ENCODE measurements at places on chromosomes 7 and 10. TPM values are rescaled to one million over a fixed set of nuclear protein-coding genes. Genes with fewer than 3 reads are reported as not detected.

Gene ANKRD2
- 1.1 TPM for total RNA-seq

Gene GHRHR
- not detected for total RNA-seq

Gene ZPBP
- not detected for total RNA-seq

Gene EPHB4
- total RNA-seq, result 590 TPM

Gene CAPZA2
- total RNA-seq, result 583 TPM

Gene CTBP2
- total RNA-seq, result 148 TPM

Gene PON1
- not detected for total RNA-seq

Gene TNS3
- total RNA-seq, result 13.6 TPM

Gene TRPV5
- not detected for total RNA-seq

Gene SLC29A3
- total RNA-seq, result 2.6 TPM

Gene OR2A5
- total RNA-seq, result not detected

Gene GPR85
- total RNA-seq, result 0.42 TPM

Gene LIPF
- not detected for total RNA-seq

Gene NME8
- not detected for total RNA-seq

Gene UNC5B
- 12.1 TPM for total RNA-seq

Gene CCDC7
- total RNA-seq, result 4.3 TPM

Gene SCIN
- 2.6 TPM for total RNA-seq

Gene STAMBPL1
- total RNA-seq, result 1.4 TPM

Gene STEAP4
- total RNA-seq, result not detected

DNA sequence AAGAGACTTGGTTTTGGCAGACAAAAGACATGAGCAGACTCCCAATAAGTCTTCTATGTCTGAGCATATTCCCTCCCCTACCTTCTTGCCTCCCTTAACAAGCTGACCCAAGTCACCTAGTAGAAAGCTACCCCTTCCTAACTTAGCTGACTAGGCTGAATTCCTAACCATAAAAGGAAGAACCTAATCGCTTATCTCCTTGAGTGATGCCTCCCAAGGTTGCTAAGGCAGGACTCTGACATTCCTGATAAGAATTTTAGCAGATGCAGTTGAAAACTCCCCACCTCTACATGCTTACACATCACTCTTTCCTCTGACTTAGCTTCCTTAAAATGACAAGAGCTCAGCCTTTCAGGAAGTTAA lies 704.7 kb upstream of the MBL2 start:
- no peak for DNase-seq

DNA sequence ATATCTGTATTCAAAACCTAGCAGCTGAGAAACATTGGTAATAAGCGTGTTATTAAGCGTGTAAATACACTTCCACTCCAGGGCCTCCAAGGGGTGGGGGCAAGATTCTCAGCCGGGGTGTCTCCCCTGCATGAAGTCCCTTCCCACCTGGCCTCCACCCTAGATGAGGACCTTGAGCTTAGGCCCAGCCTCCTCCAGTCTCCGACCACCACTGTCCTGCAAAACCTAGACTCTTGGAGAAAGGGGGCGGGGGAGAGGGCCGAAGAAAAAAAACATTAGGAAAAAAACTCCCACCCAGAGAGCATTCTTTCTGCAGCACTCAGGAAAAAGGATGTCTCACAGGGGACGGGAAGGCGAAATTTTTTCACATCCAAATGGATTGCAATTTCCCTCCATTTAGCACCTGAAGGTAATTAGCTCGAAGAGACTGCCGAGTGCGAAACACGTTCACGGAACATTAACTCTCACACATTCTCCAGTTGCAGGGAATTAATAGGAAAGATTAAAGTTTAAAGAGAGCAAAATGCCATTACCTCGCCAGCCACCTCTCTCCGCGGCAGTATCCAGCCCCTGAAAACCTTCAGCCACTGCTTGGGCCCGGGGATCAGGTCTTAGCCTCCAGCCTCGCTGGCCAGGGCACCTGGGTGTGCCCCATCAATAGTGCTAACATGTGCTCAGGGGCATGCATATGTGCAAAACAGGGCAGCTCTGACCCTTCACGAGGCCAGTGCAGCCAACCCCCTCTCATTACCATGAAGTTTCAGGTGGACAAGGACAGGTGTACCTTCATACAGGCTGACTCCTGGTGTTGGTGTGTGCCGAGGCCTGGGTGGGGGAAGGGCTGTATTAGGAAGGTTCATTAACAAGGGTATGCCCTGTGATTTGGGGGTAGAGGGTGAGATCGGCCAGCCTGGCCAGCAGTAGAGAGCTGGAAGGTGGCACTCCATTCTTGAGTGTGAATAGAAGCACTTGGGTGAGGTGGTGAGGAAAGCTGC lies 77.2 kb downstream of the HIF1AN start:
- no peak for DNase-seq

- DNase-seq, result no peak
Measured at GRCh38 chr10:120998782-120999285, 147.7 kb downstream of the WDR11 start.

DNA sequence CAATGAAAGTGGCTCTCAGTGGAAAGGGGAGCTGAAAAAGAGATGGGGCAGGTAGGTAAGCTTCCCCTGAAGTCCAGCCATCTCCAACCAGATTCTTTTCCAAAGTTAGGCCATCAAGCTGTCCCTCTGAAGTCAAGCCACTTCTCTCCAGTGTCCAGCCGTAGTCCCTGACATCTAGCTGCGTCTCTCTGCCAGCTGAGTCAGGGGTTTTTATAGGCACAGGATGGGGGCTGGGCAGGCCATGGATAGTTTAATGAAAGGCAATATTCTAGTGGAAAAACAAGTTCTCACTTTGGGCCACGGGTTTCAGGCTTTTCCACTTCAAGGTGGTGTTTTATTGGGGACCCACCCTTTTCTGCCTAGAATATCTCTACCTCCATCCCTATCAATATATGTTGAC lies 36.8 kb downstream of the AVL9 start:
- no peak for DNase-seq

DNA sequence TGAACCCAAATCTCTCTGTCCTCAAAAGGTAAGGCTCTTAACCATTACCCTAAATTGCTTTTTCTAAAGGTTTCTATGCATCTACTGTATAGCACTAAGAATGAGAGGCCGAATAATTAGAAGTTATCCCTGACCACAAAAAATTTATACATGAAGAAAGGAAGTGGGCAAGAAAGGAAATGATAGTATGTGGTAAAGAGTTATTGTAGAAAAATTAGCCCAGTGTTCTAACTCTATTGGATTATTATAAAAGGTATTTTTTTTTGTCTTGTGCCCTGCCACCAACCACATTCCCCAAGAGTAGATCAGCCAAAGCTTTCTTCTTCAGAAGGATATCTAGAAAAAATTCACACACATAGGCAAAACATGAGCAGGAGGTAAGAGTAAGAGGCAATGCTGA lies 45.4 kb downstream of the DKK1 start:
- no peak for DNase-seq

- DNase-seq, result no peak
Measured at GRCh38 chr10:44949915-44950314, 9.7 kb upstream of the RASSF4 start.

DNA sequence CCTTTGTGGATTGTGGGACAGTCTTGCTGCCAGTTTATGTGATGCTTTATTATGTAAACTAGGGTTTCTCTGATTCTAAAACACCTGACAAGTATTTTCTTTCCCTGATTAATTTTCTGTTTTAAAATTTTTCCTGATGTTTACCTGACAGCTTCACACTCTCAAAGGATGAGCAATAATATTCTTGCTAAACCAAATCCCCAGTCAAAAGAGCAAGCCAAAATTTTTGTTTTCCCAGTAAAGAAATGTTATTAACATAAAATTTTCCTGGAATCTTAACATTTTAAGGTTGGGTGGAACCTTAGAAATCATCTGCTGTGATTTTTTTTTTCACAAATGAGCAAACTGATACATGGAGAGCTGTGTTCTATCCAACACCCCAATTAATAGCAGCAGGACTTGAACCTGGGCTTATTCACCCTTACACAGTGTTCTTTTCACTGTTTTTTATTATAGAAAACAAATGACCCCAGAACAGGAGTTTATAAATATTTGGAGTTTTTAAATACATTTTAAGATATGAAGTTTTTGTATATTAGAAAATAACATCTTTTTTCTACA lies 185.2 kb upstream of the VIPR2 start:
- no peak for DNase-seq

- no peak for DNase-seq
Measured at GRCh38 chr10:87705339-87705738, 45.7 kb downstream of the PAPSS2 start.

- no peak for DNase-seq
Measured at GRCh38 chr10:88333248-88333630, 249.9 kb downstream of the RNLS start.

- DNase-seq, result peak; percentile 21
Measured at GRCh38 chr7:19491821-19492452, 216.9 kb downstream of the POLR1F start.

GRCh38 chr7:155879592-155879991 lies 67.3 kb upstream of the SHH start:
- DNase-seq, result no peak

GRCh38 chr10:12825260-12825849 lies 176.2 kb downstream of the CCDC3 start:
- DNase-seq, result no peak

DNA sequence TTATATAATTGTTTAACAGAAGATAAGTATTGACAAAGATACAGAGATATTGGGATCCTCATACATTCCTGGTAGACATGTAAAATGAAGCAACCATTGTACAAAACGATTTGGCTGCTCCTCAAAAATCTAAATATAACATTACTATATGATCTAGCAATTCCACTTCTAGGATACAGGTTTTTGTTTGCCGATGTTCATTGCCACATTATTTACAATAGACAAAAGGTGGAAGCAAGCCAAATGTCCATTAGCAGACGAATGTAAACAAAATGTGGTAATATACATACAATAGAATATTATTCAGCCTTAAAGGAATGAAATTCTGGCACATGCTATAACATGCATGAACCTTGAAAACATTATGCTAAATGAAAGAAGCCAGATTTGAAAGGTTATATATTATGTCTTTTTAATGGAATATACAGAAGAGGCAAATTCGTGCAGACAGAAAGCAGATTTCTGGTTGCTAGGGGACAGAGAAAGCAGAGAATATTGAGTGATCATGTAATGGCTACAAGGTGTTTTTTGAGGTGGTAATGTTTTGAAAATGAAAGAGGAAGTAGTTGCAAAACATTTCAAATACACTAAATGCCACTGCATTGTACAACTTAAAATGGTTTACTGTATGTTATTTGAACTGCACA lies 44.9 kb downstream of the POLR1F start:
- no peak for DNase-seq

- no peak for DNase-seq
Measured at GRCh38 chr10:72697716-72698115, 5.8 kb downstream of the MCU start.

- DNase-seq, result no peak
Measured at GRCh38 chr7:20206104-20206896, 10.9 kb downstream of the MACC1 start.

- DNase-seq, result no peak
Measured at GRCh38 chr7:158055726-158056510, 531.7 kb downstream of the PTPRN2 start.

GRCh38 chr10:103600956-103601569 lies 107.6 kb downstream of the NEURL1 start:
- DNase-seq, result no peak

- no peak for DNase-seq
Measured at GRCh38 chr7:151694828-151695580, 175.3 kb upstream of the RHEB start.

DNA sequence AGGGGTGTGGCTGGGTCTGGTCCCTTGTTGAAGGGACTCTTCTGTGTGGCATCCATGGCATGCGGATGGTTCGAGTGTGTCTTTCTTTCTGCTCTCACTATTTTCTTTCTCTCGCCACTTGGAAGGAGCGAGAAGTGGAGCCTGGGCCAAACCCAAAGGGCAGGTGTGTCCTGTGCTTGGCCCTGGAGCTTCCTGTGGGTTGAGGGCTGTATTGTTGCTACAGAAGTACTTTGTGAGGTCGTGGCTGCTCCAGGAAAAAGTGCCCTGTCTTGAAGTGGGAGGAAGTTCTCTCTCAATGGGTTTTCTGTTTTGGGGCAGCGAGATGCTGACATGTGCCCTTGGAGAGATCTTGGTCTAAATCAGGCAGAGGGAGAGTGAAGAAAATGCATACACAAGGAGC lies 72.0 kb downstream of the DOCK1 start:
- peak; percentile 76 for DNase-seq

- peak; percentile 70 for DNase-seq
Measured at GRCh38 chr7:106865130-106866041, at the start of gene PIK3CG. Gene PIK3CG (plus strand): TSS chr7:106865282. CDS start chr7:106867562, 2,280 bp downstream.

- no peak for DNase-seq
Measured at GRCh38 chr7:22008087-22008486, 62.4 kb upstream of the CDCA7L start.

- no peak for DNase-seq
Measured at GRCh38 chr10:18699849-18700840, 40.9 kb downstream of the ARL5B start.

GRCh38 chr7:3691478-3692158 lies 390.6 kb downstream of the SDK1 start:
- no peak for DNase-seq

GRCh38 chr7:142556740-142557139 lies 192.5 kb upstream of the PRSS1 start:
- DNase-seq, result peak; percentile 94

GRCh38 chr10:53162856-53163255 lies 390.3 kb upstream of the MBL2 start:
- DNase-seq, result no peak

GRCh38 chr7:7424151-7424873 lies 111.4 kb downstream of the COL28A1 start:
- DNase-seq, result peak; percentile 81

DNA sequence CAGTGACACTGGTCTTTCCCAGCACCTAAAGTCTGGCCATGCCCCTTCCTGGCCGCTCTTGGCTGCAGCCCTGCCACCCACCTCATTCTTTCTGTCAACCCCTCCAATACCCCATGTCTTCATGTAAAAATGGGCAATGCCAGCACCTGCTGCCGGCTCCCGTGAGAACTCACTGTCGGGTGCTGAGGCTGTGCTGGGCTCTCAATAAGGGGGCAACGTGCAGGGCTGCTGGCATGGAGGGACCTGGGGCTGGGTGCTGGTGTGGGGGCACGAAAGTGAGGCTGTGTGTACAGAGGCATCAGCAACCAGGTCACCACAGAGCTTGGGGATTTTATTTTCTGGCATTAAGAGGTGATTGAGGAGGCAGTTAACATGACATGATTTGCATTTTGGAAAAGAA lies 65.3 kb downstream of the ALOX5 start:
- no peak for DNase-seq

GRCh38 chr7:2517026-2517425 lies 2.5 kb upstream of the LFNG start:
- DNase-seq, result no peak

- DNase-seq, result peak; percentile 41
Measured at GRCh38 chr7:65453341-65454030, 79.8 kb downstream of the ZNF92 start.

- DNase-seq, result no peak
Measured at GRCh38 chr10:44466236-44466635, 81.3 kb upstream of the CXCL12 start.
